ENCODE measurements at places on chromosomes 4 and X. TPM values are rescaled to one million over a fixed set of nuclear protein-coding genes. Genes with fewer than 3 reads are reported as not detected.

PRRG3 gene
- not detected for total RNA-seq

DUSP21 gene
- not detected for total RNA-seq

GPRASP2 gene
- total RNA-seq: 5.9 TPM

PASD1 gene
- not detected for total RNA-seq

MAGEB16 gene
- total RNA-seq: not detected

GAGE1 gene
- total RNA-seq: not detected

MAP7D2 gene
- total RNA-seq: 0.22 TPM

DUX4 gene
- total RNA-seq: not detected

PROM1 gene
- 0.14 TPM for total RNA-seq

ASIC5 gene
- not detected for total RNA-seq

AREG gene
- 1.3 TPM for total RNA-seq

DKK2 gene
- under 0.01 TPM for total RNA-seq

FAM156A gene
- total RNA-seq: 7.2 TPM

GNRHR gene
- total RNA-seq: not detected

JCHAIN gene
- 2.6 TPM for total RNA-seq

CLGN gene
- 2.7 TPM for total RNA-seq
